ENCODE measurements at places on chromosomes 4 and X. TPM values are rescaled to one million over a fixed set of nuclear protein-coding genes. Genes with fewer than 3 reads are reported as not detected.
A peak's percentile ranks its signal among the peaks of the same experiment; 100 is the strongest.

The GABRE gene
- total RNA-seq = 15.5 TPM

DNA sequence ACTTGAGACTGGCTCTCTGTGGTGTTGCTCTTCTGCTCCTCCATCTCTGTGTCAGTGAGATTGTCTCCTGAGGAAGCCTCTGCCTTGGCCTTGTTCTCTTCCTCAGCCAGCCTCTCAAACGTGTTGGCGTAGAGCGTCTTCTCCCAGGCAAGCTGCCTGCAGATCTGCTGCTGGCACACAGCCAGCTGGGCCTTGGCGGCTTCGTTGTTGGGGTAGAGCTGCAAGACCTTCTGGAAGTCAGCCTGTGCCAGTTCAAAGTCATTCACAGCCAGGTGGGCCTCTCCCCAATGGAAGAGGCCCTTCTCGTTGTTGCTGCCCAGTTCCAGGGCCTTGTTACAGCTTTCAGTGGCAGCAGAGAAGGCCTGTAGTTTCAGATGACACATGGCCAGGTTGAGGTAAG, 159.1 kb downstream of the NDST3 start:
- H3K36me3 ChIP-seq = no peaks in the 10 kb centered on the region
- no peak overlapping the region for H3K4me3 ChIP-seq
- DNase-seq = no peak
- H3K27ac ChIP-seq = no peak overlapping the region
- H3K27me3 ChIP-seq = no peaks in the 10 kb centered on the region
- no peaks in the 10 kb centered on the region for H3K4me1 ChIP-seq

The CT83 gene
- total RNA-seq = not detected

- H3K4me1 ChIP-seq = no peaks in the 10 kb centered on the region
- H3K27ac ChIP-seq = no peak overlapping the region
- H3K36me3 ChIP-seq = no peaks in the 10 kb centered on the region
- DNase-seq = no peak
- no peaks in the 10 kb centered on the region for H3K27me3 ChIP-seq
These were observed 24.8 kb upstream of the SMARCA5 start for GRCh38 chr4:143488687-143489086.

The STPG2 gene
- 0.24 TPM for total RNA-seq

DNA sequence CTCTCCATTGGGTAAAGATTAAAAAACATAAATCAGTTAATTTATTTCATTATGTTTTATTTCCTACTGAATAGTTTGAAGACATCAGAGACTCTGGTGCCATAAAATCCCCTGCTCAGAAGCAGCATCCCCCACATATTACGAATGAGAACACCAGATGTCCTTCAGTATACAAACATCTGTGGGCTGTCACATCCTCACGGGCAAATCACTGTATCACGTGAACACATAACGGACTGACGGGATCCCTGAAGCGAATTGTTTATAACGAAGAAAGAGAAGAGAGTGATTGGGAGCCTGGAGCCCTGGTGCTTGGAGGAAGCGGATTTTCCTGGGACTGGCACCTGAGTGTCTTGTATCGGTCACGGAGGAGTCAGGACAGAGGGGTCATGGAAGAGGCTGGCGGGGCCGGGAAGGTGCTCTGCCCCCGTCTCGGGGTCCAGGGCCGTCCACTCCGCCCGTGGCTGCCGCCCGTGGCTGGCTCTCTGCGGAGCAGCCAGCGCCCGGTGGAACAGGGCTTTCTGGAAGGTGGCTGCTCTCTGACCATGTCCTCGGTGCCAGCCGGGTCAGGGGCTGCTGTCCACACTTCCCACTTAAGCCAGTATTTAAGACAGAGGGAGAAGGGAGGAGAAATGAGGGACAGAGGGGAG, 452.7 kb upstream of the FAT1 start:
- H3K4me3 ChIP-seq = no peak overlapping the region
- H3K27me3 ChIP-seq = no peaks in the 10 kb centered on the region
- no peak for DNase-seq
- H3K27ac ChIP-seq = no peak overlapping the region
- no peaks in the 10 kb centered on the region for H3K36me3 ChIP-seq
- peaks cover 16% of the 10 kb centered on the region for H3K4me1 ChIP-seq

- no peaks in the 10 kb centered on the region for H3K27me3 ChIP-seq
- no peak overlapping the region for H3K27ac ChIP-seq
- H3K36me3 ChIP-seq = no peaks in the 10 kb centered on the region
- no peaks in the 10 kb centered on the region for H3K4me1 ChIP-seq
- H3K4me3 ChIP-seq = no peak overlapping the region
- no peak for DNase-seq
These were observed 113.4 kb downstream of the CEP135 start for GRCh38 chr4:56062106-56062505.

GRCh38 chrX:151384807-151385206, 12.2 kb upstream of the VMA21 start:
- no peaks in the 10 kb centered on the region for H3K4me1 ChIP-seq
- no peak overlapping the region for H3K27ac ChIP-seq
- no peak for DNase-seq
- H3K36me3 ChIP-seq = no peaks in the 10 kb centered on the region

The DDX60 gene
- total RNA-seq = 12.4 TPM

DNA sequence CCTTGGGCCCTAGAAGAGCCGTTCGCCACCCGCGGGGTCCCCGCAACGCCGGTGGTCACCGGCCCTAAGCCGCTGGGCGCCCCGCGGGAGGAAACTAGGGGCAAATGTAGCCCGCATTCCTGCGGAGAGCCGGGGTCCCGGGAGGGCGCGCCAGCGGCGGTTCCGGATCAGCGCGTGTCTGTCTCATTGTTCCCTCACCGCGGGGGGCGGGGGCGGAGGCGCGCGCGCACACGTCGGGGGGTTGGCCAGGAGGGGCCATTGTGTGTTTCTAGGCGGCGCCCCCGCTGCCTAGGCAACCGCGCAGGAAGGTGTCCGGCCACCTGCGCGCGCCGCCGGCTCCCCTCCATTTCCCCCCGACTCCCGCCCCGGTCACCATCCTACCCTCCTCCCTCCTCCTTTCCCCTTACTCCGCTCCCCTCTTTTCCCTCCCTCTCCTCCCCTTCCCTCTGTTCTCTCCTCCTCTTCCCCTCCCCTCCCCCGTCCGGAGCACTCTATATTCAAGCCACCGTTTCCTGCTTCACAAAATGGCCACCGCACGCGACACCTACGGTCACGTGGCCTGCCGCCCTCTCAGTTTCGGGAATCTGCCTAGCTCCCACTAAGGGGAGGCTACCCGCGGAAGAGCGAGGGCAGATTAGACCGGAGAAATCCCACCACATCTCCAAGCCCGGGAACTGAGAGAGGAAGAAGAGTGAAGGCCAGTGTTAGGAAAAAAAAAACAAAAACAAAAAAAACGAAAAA, 789 bp upstream of the DDX3X start:
- peak overlapping the region; percentile 76 for H3K4me3 ChIP-seq
- peak overlapping the region; percentile 99 for H3K27ac ChIP-seq
- DNase-seq = peak; percentile 89

The IQCM gene
- 0.68 TPM for total RNA-seq

GRCh38 chr4:52545099-52546069, 113.7 kb downstream of the USP46 start:
- no peak overlapping the region for H3K27ac ChIP-seq
- no peak overlapping the region for H3K4me3 ChIP-seq
- DNase-seq = peak; percentile 84
- no peaks in the 10 kb centered on the region for H3K27me3 ChIP-seq
- H3K4me1 ChIP-seq = peaks cover 3% of the 10 kb centered on the region

DNA sequence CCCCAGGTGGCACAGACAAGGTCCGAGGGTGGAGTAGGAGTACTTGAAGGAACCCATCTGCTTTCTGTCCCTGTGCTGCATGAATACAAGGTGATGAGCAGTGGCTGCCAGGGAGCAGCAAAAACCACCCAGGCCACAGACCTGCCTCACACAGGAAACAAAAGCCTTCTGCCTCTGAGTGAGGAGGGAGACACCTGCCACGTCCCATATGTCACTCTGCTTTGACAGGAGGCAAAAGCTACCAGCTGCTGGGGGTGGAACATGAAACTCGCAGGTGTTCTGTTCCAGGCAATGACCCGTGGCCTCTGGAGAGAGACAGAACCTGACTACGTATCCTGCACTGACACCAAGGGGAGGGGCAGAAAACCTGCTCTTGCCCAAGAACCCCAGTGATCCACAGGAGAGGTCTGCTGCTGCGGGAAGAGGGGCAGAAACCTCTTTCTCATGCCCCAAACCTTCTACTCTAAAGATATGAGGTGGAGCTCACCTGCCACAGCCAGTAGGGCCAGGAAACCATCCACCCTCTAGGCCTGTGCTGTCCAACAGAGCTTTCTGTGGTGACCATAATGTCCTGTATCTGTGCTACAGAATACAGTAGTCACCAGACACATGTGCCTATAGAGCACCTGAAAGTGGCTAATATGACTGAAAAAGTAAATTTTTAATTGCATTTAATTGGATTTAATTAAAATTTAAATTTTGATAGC, 172.9 kb downstream of the PRDM5 start:
- no peaks in the 10 kb centered on the region for H3K27me3 ChIP-seq
- no peaks in the 10 kb centered on the region for H3K4me1 ChIP-seq
- no peaks in the 10 kb centered on the region for H3K36me3 ChIP-seq
- DNase-seq = no peak
- no peak overlapping the region for H3K27ac ChIP-seq
- no peak overlapping the region for H3K4me3 ChIP-seq

- H3K27ac ChIP-seq = no peak overlapping the region
- H3K27me3 ChIP-seq = no peaks in the 10 kb centered on the region
- H3K4me3 ChIP-seq = no peak overlapping the region
- DNase-seq = no peak
These were observed 8.9 kb downstream of the BST1 start for GRCh38 chr4:15711762-15712161.

GRCh38 chr4:138301536-138301935, 59.4 kb upstream of the SLC7A11 start:
- no peaks in the 10 kb centered on the region for H3K36me3 ChIP-seq
- no peaks in the 10 kb centered on the region for H3K4me1 ChIP-seq
- no peak overlapping the region for H3K4me3 ChIP-seq

GRCh38 chr4:70818921-70819320, 20.8 kb downstream of the GRSF1 start:
- H3K36me3 ChIP-seq = no peaks in the 10 kb centered on the region
- no peak overlapping the region for H3K4me3 ChIP-seq
- H3K4me1 ChIP-seq = no peaks in the 10 kb centered on the region
- no peak for DNase-seq
- no peaks in the 10 kb centered on the region for H3K27me3 ChIP-seq
- no peak overlapping the region for H3K27ac ChIP-seq

DNA sequence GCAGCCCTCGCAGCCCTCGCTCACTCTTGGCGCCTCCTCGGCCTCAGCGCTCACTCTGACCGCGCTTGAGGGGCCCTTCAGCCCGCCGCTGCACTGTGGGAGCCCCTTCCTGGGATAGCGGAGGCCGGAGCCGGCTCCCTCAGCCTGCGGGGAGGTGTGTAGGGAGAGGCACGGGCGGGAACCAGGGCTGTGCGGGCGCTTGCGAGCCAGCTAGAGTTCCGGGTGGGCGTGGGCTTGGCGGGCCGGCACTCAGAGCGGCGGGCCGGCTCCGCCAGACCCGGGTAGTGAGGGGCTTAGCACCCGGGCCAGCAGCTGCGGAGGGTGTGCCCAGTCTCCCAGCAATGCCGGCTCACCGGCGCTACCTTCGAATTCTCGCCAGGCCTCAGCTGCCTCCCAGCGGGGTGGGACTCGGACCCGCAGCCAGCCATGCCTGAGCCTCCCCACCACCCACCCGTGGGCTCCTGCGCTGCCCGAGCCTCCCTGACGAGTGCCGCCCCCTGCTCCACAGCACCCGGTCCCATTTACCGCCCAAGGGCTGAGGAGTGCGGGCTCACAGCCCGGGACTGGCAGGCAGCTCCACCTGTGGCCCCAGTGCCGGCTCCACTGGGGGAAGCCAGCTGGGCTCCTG, 1.4 kb upstream of the AADAT start:
- peaks cover 9% of the 10 kb centered on the region for H3K4me1 ChIP-seq
- H3K36me3 ChIP-seq = no peaks in the 10 kb centered on the region
- peak; percentile 13 for DNase-seq
- no peak overlapping the region for H3K27ac ChIP-seq
- H3K27me3 ChIP-seq = no peaks in the 10 kb centered on the region

The PRDM8 gene
- total RNA-seq = 1.8 TPM

GRCh38 chr4:109278594-109279031, 23.8 kb downstream of the COL25A1 start:
- no peaks in the 10 kb centered on the region for H3K4me1 ChIP-seq
- H3K4me3 ChIP-seq = no peak overlapping the region
- no peak for DNase-seq
- no peak overlapping the region for H3K27ac ChIP-seq
